GM19239 (cell line): ENCODE measurements at places on chromosomes 7 and 10.
A peak's percentile ranks its signal among the peaks of the same experiment; 100 is the strongest.

DNA sequence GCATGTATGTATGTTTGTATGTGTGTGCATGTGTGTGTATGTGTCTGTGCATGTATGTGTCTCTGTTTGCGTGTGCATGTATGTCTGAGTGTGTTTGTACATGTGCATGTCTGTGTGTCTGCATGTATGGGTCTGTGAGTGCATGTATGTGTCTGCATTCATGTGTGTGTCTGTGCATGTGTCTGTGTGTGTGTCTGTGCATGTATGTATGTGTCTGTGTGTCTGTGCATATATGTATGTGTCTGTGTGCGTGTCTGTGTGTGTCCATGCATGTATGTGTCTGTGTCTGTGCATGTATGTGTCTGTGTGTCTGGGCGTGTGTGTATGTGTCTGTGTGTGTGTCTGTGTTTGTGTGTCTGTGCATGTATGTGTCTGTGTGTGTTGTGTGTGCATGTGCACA is 49.9 kb upstream of the DIP2C start:
- DNase-seq = no peak

- DNase-seq = no peak
These were observed 297.1 kb upstream of the NFE2L3 start for GRCh38 chr7:25854608-25855497.

- no peak for DNase-seq
These were observed 108.1 kb upstream of the IGFBP3 start for GRCh38 chr7:46029111-46029704.

- DNase-seq = no peak
These were observed 967.8 kb upstream of the SORCS1 start for GRCh38 chr10:108132303-108132702.

DNA sequence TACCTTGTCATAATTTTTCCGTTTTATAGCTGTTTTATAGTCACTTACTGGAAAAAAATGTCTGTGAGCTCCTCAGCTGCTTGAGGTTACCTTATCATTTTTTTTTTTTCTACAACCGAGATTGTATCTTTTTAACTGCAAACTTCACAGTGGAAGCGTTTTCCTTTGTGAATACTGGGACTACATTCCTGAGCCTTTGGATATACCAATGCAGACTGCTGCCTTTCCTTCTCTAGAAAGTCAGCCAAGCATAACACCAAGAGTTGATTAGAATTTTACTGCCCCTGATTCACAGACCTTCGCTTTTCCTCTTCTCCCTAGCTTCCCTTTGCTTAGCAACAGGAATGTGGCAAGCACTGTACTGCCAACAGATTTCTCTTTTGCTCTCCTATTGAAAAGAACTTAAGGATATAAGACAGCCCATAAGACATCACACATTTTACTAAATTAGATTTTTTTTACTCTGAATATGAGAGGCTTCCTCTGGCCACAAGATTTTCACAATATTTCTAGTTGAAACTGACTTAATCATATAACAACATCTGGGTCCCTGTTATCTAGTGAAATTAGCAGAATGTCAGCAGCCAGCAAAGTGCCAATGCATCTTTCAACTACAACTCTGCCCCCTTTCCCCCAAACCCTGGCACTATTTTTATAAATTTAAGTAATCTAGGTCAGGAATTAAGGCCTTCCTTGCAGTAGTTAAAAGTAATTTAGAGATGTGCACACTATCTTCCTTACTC is 170.6 kb downstream of the PRKG1 start:
- no peak for DNase-seq

- DNase-seq = no peak
These were observed 47.2 kb downstream of the DNAJC12 start for GRCh38 chr10:67790534-67791408.

DNA sequence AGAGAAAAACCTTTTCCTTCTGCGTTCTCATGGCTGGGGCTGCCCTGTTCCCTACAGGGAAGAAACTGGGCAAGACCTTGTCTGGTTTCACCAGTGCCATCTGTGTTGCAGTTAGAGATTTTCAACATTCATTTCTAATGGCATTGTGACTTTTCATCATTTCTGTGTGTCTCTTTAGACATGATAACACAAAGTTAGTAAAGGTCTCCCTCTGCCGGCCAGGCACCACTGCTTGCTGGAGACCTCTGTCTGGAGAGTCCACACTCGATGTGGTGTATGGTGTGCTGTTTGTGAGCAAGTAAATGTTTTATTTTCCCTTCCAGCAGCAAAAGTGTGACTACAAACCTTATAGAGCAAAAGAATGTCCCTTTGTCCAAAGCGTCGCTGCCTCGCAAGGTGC is 213.5 kb downstream of the PAXIP1 start:
- no peak for DNase-seq

GRCh38 chr10:60816628-60817397 is 38.5 kb downstream of the CDK1 start:
- DNase-seq = peak; percentile 30

GRCh38 chr7:103988468-103989199 is 824 bp downstream of the RELN start:
- no peak for DNase-seq

DNA sequence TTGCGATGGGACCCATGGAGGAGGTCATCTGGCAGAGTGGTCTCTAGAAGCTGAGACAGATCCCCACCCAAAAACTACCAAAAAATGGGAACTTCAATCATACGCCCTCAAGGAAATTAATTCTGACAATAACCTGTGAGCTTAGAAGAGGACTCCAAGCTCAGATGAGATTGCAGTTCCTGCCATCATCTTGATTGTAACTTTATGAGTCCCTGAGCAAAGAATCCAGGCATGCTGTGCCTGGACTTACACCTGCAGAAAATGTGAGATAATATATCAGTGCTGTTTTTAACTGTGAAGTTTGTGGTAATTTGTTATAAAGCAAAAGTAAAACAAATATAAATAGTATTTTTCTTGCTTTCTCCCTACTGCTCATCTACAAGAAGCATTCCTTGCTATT is 299.6 kb upstream of the MBL2 start:
- DNase-seq = no peak

GRCh38 chr10:98000346-98000745 is 30.1 kb downstream of the CRTAC1 start:
- no peak for DNase-seq

GRCh38 chr7:32879460-32879859 is 12.1 kb downstream of the KBTBD2 start:
- DNase-seq = no peak

GRCh38 chr7:11747715-11748485 is 84.1 kb downstream of the THSD7A start:
- no peak for DNase-seq

DNA sequence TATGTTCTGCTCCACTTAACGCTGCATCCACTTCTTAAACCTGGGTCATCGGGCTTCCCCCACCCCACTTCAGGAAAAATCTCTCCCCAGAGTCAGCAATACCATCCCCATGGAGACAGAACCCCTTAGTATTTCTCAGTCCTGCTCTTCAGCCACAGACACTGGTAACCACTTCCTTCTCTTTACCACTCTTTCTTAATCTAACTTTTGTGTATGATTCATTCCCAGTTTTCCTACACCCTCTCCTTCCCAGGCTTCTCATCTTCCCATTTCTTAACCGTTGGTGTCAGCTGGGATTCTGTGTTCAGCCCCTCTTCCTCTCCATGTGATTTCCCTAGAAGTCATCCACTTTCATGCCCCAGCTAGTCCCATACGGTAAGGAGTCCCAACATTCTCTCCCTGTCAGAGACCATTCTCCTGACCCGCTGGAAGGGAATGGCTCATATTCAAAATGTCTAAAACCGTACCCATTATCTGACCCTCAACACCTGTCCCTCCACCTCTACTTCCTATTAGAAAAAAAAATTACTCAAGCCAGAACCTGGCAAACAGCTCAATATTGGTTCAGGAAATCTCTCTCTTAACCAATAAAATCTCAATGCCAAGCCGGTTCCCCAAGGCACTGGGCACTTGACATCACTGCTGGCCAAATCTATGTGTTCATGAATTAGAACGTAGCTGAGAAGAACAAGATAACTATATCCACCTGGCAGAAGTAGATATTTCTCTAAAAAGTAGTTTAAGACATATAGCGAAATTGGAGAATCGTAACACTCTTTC is 89.4 kb downstream of the DGKI start:
- no peak for DNase-seq

DNA sequence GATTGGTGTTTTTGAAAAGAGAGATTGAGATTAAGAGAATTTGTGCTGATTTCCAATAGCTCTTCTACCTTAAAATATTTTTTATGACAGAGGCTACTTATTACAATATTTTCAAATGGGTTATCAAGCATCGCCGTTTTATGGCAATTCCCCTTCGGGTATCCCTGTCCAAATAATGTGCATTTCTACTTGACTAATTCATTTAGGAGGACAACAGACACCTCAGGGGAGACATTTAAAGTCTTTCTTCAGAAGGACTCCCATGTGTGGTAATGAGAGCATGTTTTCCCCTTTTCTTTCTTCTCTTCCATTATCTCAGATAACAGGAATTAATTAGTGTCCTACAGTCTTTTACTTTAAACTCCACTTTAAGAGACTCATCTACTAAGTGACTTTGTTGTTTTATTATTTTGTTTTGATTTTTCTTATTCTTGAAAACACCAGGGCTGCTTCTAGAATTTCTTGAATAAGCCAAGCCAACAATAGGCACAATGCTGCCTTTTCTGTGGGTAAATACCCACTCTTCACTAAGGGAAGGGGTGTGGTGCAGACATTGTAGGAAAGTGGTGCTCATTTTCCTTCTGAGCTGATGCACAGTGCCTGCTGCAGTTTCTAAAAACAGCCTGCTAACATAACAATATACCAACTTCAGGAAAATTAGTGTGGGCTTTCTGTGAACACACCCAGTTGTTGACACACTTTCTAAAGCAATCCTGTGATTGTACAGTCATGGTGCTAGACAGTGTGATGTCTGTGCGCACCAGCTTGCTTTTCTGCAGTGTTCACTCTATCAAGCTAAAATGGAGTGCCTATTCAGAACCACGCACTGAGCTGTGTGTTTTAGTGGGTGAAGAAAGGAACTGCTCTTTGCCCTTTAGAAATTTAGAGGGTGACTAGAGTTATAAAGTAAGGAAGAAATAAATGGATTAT is 597.7 kb downstream of the NRG3 start:
- no peak for DNase-seq

GRCh38 chr7:70574970-70575799 is 556.8 kb upstream of the GALNT17 start:
- no peak for DNase-seq

- no peak for DNase-seq
These were observed 79.2 kb downstream of the C7orf25 start for GRCh38 chr7:42832667-42833066.

GRCh38 chr10:84765656-84766055 is 437.3 kb downstream of the CCSER2 start:
- no peak for DNase-seq

DNA sequence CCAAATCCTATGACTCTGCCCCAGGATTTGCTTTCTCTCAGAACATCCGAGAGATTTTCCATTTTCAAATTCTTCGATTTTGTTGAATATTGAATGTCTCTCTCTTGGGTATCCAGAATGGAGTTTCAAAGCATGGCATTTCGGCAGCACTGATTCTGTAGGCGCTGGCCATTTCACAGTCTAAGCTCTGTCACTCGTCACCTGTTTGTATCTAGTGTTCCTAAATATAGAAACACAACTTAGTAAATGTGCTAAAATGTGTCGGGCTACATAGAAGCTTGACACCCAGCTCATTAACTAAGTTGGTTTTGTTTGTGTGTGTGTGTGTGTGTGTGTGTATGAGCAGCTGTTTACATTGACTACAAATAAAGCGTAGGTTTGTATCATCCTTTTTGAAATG is 173.5 kb upstream of the FZD1 start:
- DNase-seq = no peak

GRCh38 chr10:84172467-84173356 is 889 bp upstream of the GPR15LG start:
- DNase-seq = no peak
